ENCODE measurements at places on chromosomes 7 and 10. TPM values are rescaled to one million over a fixed set of nuclear protein-coding genes. Genes with fewer than 3 reads are reported as not detected.

DNA sequence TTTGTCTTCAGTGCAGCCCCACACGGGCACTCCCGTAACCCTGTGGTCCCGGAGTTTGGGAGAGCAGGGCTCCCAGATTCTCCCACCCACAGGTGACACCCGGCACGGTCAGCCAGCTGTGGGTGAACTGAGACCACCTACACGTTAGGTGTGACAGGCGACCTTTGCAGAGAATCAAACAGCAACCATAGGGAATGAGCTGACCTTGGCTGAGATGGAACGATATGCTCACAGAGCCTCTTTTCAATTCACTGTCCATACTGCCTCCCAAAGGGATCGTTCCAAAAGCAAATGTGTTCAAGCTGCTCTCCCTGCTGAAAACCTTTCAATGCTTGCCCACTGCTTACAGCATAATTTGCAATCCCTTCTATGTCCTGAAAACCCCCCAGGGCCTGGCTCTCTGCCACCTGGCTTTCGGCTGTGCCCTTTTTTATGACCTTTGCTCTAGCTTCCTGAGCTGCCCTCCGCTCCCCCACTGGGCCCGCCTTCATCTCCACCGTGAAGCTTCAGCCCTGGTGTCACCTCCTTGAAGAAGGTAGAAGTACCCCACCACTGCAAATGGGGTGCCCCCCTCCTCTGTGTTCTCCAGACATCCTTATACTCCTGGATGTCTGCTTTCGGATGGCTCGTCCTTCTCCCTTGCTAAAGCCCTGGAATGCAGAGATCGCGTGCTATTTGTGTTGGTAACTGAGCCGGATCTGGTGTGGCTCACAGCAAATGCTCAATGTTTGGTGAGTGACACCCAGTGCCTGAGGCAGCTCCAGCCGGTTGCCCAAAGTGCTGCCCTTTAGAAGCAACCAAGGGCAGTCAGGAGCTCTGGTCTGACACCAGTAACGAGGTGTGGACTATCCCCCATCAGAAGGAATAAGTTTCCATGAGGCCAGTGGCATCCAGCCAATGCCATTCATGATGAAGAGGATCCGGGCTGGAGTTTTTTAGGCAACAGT, 90.4 kb downstream of the KIAA1549 start:
- no peak for DNase-seq

- peak; percentile 69 for DNase-seq
These were observed 8.8 kb upstream of the AFAP1L2 start for GRCh38 chr10:114412907-114413797.

DNA sequence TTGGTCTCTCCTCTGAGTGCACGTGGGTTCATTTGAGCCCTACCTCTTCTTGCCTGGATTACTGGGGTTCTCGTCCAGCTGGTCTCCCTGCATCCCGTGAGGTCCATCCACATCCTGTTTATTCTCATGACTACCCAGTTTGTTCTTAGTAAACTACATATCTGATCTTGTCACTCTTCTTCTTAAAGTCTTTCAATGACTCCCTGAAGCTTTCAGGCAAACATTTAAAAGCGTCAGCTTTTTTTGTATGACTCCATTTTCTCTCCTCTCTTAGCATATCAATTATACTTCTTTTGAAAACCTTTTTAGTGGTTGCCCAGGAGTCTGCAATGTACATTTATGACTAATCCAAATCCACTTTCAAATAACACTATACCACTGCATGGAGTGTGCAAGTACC, 7.5 kb downstream of the SFXN2 start:
- no peak for DNase-seq

DNA sequence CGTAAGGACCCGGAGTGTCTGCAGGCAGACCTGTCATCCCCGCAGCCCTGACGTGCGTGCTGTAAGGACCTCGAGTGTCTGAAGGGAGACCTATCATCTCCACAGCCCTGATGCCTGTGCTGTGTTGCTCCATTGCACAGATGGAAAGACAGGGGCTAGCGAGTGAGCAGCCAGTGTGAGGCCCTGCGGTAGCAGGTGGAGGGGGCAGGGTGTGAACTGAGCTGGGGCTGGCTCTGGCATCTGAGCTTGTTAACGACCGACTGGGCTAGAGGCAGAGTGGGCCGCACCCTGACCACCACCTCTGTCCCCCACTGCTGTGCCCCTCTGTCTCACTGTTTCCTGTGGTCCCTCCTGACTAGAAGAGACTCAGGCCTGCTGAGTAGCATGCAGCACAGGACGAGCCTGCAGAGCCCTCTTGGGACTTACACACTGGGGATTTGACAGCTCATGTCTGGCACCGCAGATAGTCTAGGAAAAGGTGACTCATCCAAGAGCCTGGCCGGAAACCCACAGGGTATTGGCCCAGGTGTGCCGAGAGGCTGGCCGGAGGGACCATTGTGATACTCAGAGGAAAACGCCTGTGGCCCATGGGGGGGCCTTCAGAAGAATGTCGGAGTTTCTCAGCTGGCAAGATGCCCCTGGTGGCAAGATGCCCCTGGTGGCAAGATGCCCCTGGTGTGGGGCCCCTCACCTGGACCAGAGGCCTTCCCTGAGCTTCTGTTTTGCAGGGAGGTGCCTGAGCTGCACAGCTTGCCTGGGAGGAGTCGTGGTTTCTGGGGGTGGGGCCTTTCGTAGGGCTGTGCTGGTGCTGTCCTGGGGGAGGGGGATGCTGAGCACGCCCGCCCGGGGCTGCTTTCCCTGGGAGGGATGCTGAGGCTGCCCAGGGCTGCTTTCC, 34.3 kb downstream of the INPP5A start:
- peak; percentile 46 for DNase-seq

DNA sequence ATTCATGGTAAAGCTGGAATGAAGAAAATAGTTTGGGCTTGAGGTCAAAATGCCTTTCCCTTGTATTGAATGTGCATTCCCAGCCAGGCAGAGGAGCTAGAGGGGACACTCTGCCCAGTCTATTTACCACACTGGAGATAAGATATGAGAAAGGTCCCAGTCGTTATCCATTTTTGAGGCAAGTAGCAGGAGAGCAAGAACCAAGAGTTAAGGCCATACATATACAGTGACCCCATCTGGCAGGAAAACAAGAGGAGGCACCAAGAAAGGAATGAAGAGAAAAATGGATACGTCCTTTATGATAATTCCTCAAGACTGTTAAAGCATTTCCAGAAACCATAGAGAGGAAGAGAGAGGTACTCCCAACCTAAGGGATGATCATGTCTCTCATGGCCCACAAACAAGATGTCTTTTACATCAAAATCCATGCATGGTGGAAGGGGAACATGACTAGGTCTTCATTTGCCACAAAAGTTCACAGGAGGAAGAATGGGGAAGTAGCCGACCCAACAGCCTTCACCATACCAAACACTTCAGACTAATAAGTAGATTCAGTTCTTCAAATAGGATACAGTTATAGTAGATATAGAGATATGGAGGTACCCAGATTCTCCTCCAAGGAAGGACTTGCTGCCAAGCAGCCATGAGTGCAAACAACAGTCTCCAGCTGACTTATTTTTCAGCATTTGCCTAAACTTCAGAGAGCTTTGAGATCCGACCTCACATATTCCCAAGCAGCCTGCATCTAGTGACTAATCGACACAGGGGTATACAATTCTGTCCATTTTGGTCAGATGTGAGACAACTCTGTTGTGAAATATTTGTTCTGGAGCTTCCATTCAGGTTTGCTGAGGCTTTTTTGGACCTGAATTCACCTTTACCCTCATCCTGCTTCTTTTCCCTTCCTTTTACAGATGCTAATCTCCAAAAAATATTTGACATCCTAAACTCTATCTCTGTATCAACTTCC, 61.1 kb upstream of the CCDC71L start:
- no peak for DNase-seq

DNA sequence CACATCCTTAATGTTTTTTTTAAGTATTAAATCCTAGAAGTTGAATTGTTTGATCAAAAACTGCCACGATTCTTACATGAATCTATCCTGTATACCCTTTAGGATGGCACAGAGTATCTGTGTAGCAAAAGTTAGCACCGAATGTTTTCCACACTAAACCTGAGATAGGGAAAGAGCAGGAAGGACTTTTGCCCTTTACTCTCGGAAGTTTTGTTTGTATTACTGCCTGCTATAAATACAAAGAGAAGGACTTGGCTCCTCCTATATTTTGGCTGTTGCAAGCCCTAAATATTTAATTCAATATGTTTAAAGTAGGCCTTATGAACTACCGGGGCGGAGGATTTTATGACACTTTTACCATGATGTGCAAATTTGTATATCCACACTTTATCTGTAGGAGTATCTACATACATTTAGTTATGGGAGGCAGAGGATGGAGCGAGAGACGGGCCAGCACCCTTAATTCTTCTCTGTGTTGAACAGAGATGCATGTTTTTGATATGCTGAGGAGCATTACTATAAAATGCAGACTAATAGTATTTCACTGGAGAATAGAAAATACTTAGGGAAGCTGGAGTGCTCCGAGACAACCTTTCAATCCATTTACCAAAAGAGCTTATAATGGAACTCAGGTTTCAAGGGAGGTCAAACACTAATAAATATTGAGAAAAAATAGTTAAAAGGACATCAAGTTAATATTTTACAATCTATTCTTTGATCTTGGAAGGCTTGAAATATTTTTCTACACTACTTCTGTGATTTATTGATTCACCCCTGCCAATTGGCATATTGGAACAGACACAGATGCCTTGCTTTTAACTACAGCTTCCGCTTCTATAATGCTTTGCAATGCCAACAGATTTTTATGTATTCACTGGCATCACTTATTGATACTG, 97.4 kb downstream of the CHN2 start:
- DNase-seq, result no peak

GRCh38 chr10:89347701-89348457, 20.1 kb downstream of the IFIT3 start:
- no peak for DNase-seq

DNA sequence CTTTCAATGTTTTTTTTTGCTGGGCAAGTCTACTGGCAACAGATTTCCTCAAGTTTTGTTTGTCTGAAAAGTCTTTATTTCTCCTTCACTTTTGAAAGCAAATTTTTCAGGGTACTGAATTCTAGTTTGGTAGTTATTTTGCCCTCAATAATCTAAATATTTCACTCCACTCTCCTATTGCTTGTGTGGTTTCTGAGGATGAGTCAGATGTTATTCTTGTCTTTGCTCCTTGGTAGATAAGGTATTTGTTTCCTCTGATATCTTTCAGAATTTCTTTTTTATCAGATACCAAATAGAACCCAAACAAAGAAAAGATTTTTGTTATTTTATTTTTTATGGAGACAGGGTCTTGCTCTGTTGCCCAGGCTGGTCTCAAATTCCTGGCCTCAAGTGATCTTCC, 99.2 kb upstream of the MALRD1 start:
- DNase-seq, result no peak

DNA sequence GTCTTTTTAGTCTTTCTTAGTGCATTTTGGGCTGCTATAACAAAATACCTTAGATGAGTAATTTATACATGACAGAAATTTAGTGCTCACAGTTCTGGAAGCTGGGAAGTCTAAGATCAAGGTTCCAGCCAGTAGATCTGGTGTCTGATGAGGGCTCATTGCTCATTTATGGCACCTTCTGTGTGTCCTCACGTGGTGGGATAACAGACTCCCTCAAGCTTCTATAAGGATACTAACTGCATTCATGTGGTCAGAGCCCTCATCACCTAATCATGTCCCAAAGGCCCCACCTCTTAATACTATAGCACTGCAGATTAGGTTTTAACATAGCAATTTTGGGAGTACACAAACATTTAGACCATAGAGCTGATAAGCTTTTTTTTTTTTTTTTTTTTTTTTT, 80.4 kb downstream of the ZNRF2 start:
- DNase-seq, result no peak

DNA sequence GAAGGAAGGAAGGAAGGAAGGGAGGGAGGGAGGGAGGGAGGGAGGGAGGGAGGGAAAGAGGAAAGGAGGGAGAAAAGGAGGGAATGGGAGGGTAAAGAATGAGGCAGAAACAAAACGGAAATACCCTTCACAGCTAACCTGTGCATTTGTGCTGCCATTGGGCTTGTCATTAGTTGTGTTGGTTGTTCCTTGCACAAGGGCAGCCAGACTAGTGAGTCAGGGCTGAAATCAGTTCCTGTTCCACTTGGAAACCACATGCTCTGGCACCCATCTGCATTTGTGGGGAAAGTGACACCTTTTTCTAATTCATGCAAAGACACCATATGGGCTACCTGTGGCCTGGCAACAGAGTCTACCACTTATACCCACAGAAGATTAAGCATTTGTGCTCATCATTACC, 1004.0 kb upstream of the C7orf33 start:
- DNase-seq, result no peak

- no peak for DNase-seq
These were observed 2.8 kb upstream of the RGS10 start for GRCh38 chr10:119545310-119545709.

DNA sequence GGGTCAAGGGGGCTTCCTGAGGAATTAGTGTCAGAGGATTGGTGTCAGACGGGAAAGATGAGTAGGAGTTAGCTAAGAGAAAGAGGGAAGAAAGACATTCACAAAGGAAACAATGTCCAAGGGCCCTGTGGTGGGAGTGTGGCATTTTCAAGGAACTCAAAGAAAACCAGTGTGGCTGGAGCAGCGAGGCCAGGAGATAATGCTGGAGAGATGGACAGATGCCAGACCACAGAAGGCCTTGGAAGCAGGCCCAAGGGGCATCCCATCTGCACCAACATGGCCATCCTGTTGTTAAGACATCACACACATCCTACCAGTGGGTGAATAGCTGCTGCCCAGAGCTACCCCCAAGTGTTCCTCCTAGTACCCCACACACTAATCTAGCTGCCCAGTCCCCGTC, 36.1 kb upstream of the CUL1 start:
- no peak for DNase-seq

GRCh38 chr7:95476072-95476847, 9.5 kb upstream of the ASB4 start:
- DNase-seq, result no peak

DNA sequence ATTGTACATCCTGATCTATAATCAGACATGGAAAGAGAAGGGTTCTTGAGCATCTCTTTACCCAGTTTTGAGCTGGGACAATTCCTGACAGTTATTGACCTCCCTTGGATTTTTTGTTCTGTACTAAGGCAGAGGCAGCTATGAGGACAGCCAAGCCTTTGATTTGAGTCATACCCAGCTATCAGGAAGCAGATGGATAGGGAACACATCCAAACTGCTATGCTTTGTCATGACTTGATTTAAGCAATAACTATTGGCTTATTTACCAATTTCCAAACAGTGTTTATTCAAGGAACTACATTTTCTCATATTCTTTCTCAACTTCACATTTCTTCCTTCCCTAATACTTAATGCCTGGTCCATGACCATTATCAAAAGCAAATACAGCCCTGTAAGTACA, 396.4 kb upstream of the STEAP1 start:
- DNase-seq, result no peak

- no peak for DNase-seq
These were observed 74.2 kb downstream of the WAPL start for GRCh38 chr10:86447432-86447831.

Gene SLC29A4
- polyA plus RNA-seq, result 11.8 TPM

Gene AKR1C8
- 0.32 TPM for polyA plus RNA-seq

Gene OR6V1
- not detected for polyA plus RNA-seq

Gene TEX36
- polyA plus RNA-seq, result not detected

Gene NKX2-3
- not detected for polyA plus RNA-seq

Gene ANKRD61
- polyA plus RNA-seq, result 0.11 TPM

Gene VSTM4
- 9.9 TPM for polyA plus RNA-seq

Gene PTN
- polyA plus RNA-seq, result 51.0 TPM

Gene ACTR3C
- 4.2 TPM for polyA plus RNA-seq

Gene SHTN1
- polyA plus RNA-seq, result 1.5 TPM

Gene PWWP2B
- 9.1 TPM for polyA plus RNA-seq

Gene LBX1
- polyA plus RNA-seq, result not detected

All from right cardiac atrium (tissue), 5 donors.